Smooth muscle cell of the umbilical artery (primary cell): ENCODE measurements at places on chromosomes 5 and 9. TPM values are rescaled to one million over a fixed set of nuclear protein-coding genes. Genes with fewer than 3 reads are reported as not detected.

The PCDHGB6 gene
- 2.4 and 2.8 TPM in 2 replicates for total RNA-seq

The KCNMB1 gene
- total RNA-seq = 0.05 TPM in 1 of 2 replicates, not detected in the other

The GGTA1 gene
- total RNA-seq = not detected in 2 replicates

The HOMER1 gene
- 10.1 and 15.8 TPM in 2 replicates for total RNA-seq

The CCDC183 gene
- total RNA-seq = 0.30 and 0.32 TPM in 2 replicates

The DCP2 gene
- total RNA-seq = 21.9 and 36.2 TPM in 2 replicates

The SLC46A2 gene
- total RNA-seq = not detected in 2 replicates

The KIF4B gene
- 0.09 TPM in 1 of 2 replicates, not detected in the other for total RNA-seq

The GPX3 gene
- 1.1 and 1.2 TPM in 2 replicates for total RNA-seq

The FAT2 gene
- under 0.01 and 0.05 TPM in 2 replicates for total RNA-seq

The LCN2 gene
- not detected in 2 replicates for total RNA-seq

The SLC36A3 gene
- total RNA-seq = not detected in 2 replicates

The SPATA31A3 gene
- not detected in 2 replicates for total RNA-seq

The GLIPR2 gene
- total RNA-seq = 29.2 and 44.5 TPM in 2 replicates

The GPR150 gene
- total RNA-seq = under 0.01 and 0.28 TPM in 2 replicates

The MARCHF11 gene
- total RNA-seq = not detected in 2 replicates

The EXOSC3 gene
- total RNA-seq = 24.3 and 28.6 TPM in 2 replicates

The CAMK4 gene
- 2.7 and 10.3 TPM in 2 replicates for total RNA-seq

The SV2C gene
- total RNA-seq = not detected in 2 replicates
